Inflammatory macrophage treated with lipopolysaccharide for 4 hours (primary cell): ENCODE measurements at places on chromosomes 1 and 21.

- DNase-seq: no peak
Measured at GRCh38 chr1:204568576-204569315, 52.5 kb downstream of the MDM4 start.

- no peak for DNase-seq
Measured at GRCh38 chr1:41038110-41038509, 16.6 kb upstream of the SLFNL1 start.

DNA sequence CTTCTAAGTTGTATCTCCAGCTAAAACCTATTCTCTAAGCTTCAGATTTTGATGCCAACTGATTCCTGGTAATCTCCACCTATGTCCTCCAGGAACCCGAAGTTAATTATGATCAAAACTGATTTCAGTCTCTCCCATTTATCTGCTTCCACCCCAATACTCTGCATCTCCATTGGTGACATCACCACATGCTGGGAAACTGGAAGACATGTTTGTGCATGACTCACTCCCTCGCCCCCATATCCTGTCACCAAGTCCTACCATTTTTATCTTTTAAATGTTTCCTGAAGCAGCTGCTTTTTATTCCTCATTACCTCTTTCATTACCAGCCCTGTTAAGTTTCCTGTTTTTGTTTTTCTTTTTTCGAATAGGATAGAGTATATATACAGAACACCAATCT, 228.5 kb downstream of the LRRC40 start:
- no peak for DNase-seq

GRCh38 chr1:90705956-90706355, 11.1 kb downstream of the BARHL2 start:
- DNase-seq: no peak

GRCh38 chr1:24849672-24850295, 80.3 kb downstream of the RUNX3 start:
- peak; percentile 51 for DNase-seq

- peak; percentile 90 for DNase-seq
Measured at GRCh38 chr21:42414928-42415769, 11.4 kb downstream of the UBASH3A start.
